Spleen (tissue), 13 donors: ENCODE measurements at places on chromosomes 12 and 14. TPM values are rescaled to one million over a fixed set of nuclear protein-coding genes. Genes with fewer than 3 reads are reported as not detected.

GRCh38 chr14:55123101-55123500 lies 6.0 kb upstream of the LGALS3 start:
- H3K27me3 ChIP-seq, result no peaks in the 10 kb centered on the region
- peaks cover 34% of the 10 kb centered on the region for H3K4me1 ChIP-seq
- DNase-seq, result no peak
- H3K27ac ChIP-seq, result peak overlapping the region; percentile 75
- no peaks in the 10 kb centered on the region for H3K36me3 ChIP-seq

DNA sequence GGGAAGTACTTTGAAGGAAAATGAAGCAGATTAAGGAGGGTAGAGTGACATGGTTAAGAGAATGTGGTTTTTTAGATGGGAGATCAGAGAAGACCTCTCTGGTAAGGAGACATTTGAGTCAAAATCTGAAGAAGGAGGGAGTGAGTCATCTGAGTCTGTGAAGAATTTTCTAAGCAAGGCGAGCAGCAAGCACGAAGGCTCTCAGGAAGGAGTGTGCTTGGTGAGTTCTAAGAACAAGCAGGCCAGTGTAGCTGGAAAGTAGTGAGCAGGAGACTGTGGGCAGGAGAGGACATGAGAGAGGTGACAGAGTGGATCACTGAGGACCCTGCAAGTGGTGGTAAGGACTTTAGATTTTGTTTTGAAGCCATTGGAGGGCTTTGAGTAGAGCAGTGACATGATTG lies 76.3 kb upstream of the FUT8 start:
- no peak for DNase-seq
- no peak overlapping the region for H3K4me3 ChIP-seq
- H3K27me3 ChIP-seq, result no peaks in the 10 kb centered on the region
- H3K4me1 ChIP-seq, result peaks cover 40% of the 10 kb centered on the region

- H3K27ac ChIP-seq, result no peak overlapping the region
- DNase-seq, result no peak
- no peaks in the 10 kb centered on the region for H3K27me3 ChIP-seq
- H3K36me3 ChIP-seq, result no peaks in the 10 kb centered on the region
- peak overlapping the region; percentile 37 for H3K4me3 ChIP-seq
- peaks cover 15% of the 10 kb centered on the region for H3K4me1 ChIP-seq
Observed at GRCh38 chr14:90814806-90815571, 1.2 kb downstream of the TTC7B start.

DNA sequence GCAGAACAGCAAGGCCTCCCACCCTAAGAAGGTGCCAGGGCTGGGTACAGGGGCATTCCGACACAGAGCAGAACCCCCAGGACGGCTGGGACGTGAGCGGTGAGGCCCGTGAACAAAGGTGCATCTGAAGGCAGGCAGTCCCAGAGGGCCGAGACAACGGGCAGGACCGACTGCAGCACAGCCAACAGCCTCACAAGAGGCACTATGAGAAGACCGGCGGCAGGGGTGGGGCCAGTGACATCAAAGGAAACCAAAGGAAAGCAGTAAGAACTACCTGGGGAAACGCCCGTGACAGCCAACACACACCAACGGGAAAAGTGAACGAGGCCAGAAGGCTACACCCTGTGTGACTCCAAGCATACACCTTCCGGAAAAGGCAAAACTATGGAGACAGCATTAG lies 9.1 kb downstream of the BTBD6 start:
- H3K4me3 ChIP-seq, result no peak overlapping the region
- H3K27ac ChIP-seq, result no peak overlapping the region
- no peaks in the 10 kb centered on the region for H3K36me3 ChIP-seq
- no peak for DNase-seq
- no peaks in the 10 kb centered on the region for H3K4me1 ChIP-seq

The FAR2 gene
- 27.9 TPM for total RNA-seq

GRCh38 chr12:95443459-95443858 lies 30.5 kb upstream of the METAP2 start:
- no peaks in the 10 kb centered on the region for H3K36me3 ChIP-seq
- H3K27me3 ChIP-seq, result no peaks in the 10 kb centered on the region
- H3K4me1 ChIP-seq, result peaks cover 5% of the 10 kb centered on the region
- no peak for DNase-seq
- H3K27ac ChIP-seq, result no peak overlapping the region

GRCh38 chr14:66140213-66140918 lies 345.8 kb upstream of the CCDC196 start:
- H3K4me1 ChIP-seq, result peaks cover 9% of the 10 kb centered on the region
- DNase-seq, result no peak
- H3K36me3 ChIP-seq, result no peaks in the 10 kb centered on the region
- no peak overlapping the region for H3K27ac ChIP-seq

GRCh38 chr12:105843986-105844760 lies 294.6 kb downstream of the NUAK1 start:
- H3K36me3 ChIP-seq, result no peaks in the 10 kb centered on the region
- DNase-seq, result no peak
- H3K4me1 ChIP-seq, result no peaks in the 10 kb centered on the region
- no peaks in the 10 kb centered on the region for H3K27me3 ChIP-seq

The TIMM9 gene
- total RNA-seq, result 59.4 TPM

The SCN8A gene
- total RNA-seq, result 3.0 TPM

DNA sequence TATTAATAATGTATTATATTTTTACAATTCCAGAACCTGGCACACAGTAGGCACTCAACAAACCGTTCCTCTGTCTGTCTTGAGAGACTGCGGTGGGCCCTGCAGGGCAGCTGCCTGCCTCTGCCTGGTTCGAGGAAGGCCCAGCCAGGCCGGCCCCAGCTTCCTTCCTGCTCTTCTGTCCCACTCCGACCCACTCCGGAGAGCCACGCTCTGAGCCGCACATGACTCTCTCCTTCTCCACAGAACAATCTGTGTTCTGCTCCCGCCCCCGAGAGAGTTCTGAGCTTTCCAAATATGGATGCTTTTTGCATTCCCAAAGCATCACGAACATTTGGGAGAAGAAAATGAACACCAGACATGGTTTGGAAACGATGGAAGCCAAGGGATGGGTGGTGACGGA lies 57.3 kb downstream of the TTC7B start:
- peak overlapping the region; percentile 84 for H3K27ac ChIP-seq
- no peaks in the 10 kb centered on the region for H3K27me3 ChIP-seq
- peaks cover 25% of the 10 kb centered on the region for H3K4me1 ChIP-seq
- no peaks in the 10 kb centered on the region for H3K36me3 ChIP-seq
- peak overlapping the region; percentile 39 for H3K4me3 ChIP-seq

GRCh38 chr14:24866067-24866639 lies 183.8 kb downstream of the STXBP6 start:
- H3K36me3 ChIP-seq, result no peaks in the 10 kb centered on the region
- no peak overlapping the region for H3K4me3 ChIP-seq
- H3K4me1 ChIP-seq, result no peaks in the 10 kb centered on the region
- peaks cover 4% of the 10 kb centered on the region for H3K27me3 ChIP-seq

DNA sequence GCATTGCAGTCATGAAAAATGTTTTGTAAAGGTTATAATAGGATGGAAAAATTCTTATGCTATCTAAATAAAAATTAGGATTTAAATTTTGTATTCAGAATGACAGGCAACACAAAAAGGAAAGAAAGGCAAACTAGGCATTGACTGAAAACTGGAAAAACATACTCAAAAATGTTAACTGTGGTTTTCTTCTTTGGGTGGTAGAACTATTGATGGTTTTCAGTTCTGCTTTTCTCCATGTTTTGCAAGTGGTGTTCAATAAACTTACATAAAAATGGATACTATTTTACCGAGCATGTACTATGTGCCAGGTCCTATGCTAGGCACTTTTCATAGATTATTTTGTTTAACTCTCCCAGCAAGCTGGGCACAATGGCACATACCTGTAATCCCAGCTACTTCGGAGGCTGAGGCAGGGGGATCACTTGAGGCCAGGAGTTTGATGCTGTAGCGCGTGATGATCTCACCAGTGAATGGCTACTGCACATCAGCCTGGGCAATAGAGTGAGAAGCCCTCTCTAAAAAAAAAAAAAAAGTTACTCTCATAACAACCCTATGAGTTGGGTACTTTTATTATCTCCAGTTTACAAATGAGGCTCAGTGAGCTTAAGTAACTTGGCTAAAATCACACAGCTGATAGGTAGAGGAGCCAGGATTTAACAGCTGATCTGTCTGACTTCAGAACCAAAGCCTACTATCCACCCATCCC lies 26.3 kb upstream of the TCP11L2 start:
- H3K27me3 ChIP-seq, result no peaks in the 10 kb centered on the region
- no peak overlapping the region for H3K27ac ChIP-seq

The CYP27B1 gene
- total RNA-seq, result 0.23 TPM

The KRT2 gene
- not detected for total RNA-seq

DNA sequence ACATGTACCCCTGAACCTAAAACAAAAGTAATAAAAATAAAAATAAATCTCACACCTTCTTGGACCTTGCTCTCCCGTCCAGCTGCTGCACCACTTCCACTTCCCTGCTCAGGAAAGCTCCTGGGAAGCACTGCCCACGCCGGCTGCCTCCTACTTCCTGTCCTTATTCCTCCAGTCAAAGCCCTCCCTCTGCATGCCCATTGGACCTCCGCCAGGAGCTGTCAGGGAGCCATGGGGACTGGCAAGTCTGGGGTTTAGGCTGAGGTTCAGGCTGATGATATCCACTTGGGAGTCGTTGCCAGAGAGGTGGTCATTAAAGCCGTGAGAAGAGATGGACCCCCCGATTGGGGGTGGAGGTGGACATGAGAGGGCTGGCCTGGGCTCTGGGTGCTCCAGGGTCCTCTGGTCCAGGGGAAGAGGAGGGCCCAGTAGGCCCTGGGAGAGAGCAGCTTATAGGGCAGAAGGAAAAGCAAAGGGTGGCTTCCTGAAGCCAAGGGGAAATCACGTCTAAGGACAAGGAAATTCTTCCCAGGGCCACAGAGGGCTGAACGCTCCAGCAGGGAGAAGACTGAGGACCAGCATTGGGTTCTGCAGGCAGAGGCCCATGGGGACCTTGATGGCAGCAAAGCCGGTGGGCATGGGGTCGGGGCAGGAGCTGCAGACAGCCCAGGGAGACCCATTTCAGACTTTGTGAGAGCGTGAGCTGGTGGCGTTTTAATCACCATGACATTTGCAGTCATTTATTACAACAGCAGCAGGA lies 78.7 kb downstream of the FZD10 start:
- DNase-seq, result no peak
- no peaks in the 10 kb centered on the region for H3K36me3 ChIP-seq
- H3K4me3 ChIP-seq, result no peak overlapping the region
- no peaks in the 10 kb centered on the region for H3K4me1 ChIP-seq
- no peaks in the 10 kb centered on the region for H3K27me3 ChIP-seq

DNA sequence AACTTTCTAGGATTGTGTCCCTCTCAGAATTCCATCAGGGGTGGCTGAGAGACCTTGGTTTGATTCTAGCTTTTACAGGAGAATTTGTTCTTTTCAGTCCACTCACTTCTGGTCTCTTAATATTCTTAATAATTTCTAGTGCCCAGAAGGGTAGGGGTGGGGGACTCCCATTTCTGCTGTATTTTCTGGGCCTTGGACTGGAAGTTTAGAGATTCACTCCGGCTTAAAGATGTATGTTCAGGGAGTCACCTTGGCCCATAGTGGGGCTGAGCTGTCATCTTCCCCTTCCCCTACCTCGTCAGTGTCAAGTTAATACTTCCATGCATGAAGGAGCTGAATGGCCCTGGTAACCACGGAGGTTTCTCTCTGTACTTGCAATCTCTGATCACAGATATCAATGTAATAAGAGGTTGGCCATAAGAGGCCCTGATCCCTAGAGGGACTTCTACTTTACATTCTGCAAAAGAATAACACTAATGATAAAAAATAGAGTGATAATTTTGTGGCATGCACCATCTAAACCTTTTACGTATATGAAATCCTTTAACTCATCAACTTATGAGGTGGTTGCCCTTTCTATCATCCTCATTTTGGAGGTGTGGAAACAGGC lies 6.7 kb downstream of the KRT81 start:
- H3K36me3 ChIP-seq, result no peaks in the 10 kb centered on the region
- no peak overlapping the region for H3K27ac ChIP-seq
- no peaks in the 10 kb centered on the region for H3K4me1 ChIP-seq
- no peak overlapping the region for H3K4me3 ChIP-seq
- H3K27me3 ChIP-seq, result peaks cover 4% of the 10 kb centered on the region

DNA sequence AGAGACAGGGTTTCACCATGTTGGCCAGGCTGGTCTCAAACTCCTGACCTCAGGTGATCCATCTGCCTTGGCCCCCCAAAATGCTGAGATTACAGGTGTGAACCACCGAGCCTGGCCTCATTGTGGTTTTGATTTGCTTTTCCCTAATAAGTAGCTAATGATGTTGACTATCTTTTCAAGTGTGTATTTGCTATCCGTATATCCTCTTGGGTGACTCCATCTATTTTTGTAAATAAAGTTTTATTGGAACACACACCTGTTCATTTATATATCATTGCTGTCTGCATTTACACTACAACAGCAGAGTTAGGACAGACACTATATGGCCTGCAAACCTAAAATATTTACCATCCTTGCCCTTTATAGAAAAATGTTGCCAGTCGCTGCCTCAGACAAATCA lies 13.7 kb upstream of the HRK start:
- H3K27ac ChIP-seq, result no peak overlapping the region
- DNase-seq, result no peak
- no peaks in the 10 kb centered on the region for H3K36me3 ChIP-seq
- H3K4me1 ChIP-seq, result no peaks in the 10 kb centered on the region
- peaks cover 24% of the 10 kb centered on the region for H3K27me3 ChIP-seq

The FOXN4 gene
- total RNA-seq, result not detected

- peak within 1 kb of the TSS; percentile 61 for H3K4me3 ChIP-seq
- H3K36me3 ChIP-seq, result no peaks in the 10 kb centered on the region
- peak; percentile 79 for DNase-seq
- peaks cover 31% of the 10 kb centered on the region for H3K4me1 ChIP-seq
- H3K27ac ChIP-seq, result peak within 1 kb of the TSS; percentile 69
- no peaks in the 10 kb centered on the region for H3K27me3 ChIP-seq
Observed at GRCh38 chr12:56338308-56339157, at the start of gene IL23A. Gene IL23A, plus strand, starts transcription at chr12:56338884. Its CDS starts 161 bp downstream, at chr12:56339045.

DNA sequence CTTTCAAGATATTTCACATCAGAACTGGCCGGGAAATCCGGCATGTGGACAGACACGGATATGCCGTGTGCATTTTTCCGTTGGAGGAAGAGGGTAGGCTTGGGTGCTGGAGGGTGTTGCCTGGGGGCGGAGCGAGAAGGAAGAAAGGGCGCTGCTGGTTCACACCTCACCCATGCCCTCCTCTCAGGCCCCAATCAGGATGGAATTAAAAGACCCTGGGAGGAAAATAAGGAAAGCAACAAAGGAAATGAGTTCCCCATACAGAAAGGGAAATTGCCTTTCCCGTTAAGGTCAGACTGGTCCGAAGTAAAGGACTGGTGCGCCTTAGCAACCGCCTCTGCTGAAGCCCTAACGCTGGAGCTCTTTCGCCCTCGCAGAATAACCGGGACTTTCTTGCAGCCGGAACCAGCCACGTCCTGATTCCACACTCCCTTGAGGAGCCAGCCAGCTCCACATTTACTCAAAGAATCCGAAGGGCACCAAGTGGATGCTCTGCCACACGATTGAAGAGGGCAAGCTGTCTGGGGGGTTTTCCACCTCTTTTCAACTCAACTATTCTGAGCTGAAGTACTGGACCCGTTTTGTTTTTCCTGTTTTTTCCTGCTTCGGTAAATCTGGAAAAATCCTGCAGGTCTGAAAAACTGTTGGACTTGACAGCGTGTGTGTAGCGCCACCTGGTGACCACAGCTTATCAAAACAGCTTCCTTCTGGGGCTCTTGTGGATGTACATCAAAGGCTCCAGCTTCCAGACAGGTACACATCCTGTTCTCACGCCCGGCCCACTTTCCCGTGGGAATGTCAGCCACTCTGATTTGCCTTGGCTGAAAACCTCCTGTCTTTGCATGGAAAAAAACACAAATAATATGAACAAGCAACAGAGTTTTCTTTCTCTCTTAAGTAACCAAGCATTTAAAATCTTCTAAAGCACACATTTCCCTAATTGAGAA lies 37.6 kb upstream of the BCL2L14 start:
- H3K27ac ChIP-seq, result peak overlapping the region; percentile 77
- peaks cover 20% of the 10 kb centered on the region for H3K4me1 ChIP-seq
- no peaks in the 10 kb centered on the region for H3K27me3 ChIP-seq
- H3K36me3 ChIP-seq, result no peaks in the 10 kb centered on the region
- DNase-seq, result peak; percentile 91

The SIX6 gene
- not detected for total RNA-seq
